ENCODE measurements at places on chromosomes 4 and X.

DNA sequence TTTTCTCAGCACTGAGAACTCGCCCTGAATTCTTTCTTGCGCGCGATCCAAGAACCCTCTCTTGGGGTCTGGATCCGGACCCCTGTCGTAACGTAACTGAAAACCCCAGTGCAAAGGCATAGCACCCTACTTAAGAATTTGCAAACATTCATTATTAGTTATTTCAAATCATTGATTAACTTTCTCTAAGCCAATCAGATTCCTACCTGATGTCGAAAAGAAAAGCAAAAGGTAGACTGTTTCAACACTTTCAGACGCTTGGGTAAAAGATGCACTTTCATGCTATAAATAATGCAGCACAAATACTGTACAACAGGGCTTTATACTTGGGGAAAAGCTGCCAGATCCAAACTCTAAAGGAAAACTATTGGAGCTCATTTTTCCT, 817 bp upstream of the WDR19 start:
- no peak for DNase-seq

DNA sequence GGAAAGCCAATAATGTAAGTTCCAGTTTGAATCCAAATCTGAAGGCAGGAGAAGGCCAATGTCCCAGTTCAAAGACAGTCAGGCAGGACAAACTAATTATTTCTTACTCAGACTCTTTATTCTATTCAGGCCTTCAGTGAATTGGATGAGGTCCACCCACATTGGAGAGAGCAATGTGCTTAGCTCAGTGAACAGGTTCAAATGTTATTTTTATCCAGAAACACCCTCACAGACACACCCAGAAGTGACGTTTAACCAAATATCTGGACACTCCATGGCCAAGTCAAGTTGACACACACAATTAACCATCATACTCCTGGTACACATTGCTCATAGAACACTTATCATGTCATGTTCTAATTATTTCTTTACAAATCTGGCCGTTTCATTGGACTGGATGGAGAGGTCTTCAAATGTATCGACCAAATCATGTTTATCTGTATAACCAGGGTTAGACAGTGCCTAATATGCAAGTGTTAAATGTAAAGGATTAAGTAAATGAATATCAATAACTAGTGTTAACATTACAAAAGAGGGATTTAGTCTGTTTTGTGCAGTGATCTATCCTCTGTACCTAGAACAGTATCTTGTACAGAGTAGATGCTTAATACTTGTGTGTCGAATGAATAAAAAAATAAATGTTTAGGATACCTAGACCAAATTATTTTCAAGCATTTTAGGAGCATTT, 27.1 kb upstream of the XK start:
- DNase-seq: no peak

GRCh38 chrX:119231936-119232445, 4.1 kb upstream of the PGRMC1 start:
- no peak for DNase-seq

DNA sequence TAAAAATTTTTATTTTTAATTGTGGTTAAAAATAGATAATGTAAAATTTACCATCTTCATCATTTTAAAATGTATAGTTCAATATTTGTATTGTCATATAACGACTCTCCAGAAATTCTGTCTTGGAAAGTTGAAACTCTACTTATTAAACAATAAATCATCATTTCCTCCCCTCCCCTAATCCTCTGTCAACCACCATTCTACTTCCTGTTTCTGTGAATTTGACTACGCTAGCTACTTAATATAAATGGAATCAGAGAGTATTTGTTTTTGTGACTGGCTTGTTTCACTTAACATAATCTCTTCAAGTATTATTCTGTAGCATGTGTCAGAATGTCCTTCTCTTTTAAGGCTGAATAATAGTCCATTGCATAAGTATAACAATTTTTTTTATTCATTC, 729.0 kb upstream of the AADAT start:
- no peak for DNase-seq

DNA sequence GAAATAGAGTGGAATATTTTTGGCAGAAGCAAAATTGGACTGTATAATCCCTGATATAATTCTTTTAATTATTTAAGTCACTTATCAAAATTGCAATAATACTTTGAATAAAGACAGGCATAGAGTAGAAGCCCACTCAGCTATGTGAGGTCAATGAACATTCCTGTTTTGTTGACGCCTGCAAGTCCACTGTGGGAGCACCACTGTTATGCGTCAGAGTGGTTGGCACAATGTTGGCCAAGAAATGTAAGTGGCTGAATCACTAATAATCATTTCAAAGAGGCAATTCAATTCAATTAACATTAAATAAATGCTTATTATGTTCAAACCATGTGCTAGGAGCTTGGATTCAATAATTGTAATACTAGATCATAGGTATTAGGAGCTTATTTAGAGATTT, 221.0 kb downstream of the SPCS3 start:
- DNase-seq: no peak

DNA sequence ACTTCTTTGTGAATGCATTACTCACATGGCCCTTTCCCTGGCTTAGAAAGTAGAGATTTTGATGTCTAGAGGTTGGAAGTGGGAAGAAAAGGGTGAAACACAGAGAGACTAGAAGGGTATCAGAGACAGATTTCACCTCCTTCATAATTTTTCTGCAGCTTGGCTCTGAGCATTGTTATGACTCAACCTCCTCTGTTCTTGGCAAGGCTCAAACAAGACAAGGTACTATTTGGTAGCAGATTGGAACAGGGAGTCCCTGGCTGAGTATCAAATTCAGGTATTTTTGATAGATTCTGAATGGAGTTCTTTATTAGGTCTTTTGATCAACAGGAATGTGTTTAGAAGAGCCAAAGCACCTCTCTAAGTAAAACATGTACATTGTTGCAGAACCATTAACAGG, 146.3 kb upstream of the CHRDL1 start:
- no peak for DNase-seq

DNA sequence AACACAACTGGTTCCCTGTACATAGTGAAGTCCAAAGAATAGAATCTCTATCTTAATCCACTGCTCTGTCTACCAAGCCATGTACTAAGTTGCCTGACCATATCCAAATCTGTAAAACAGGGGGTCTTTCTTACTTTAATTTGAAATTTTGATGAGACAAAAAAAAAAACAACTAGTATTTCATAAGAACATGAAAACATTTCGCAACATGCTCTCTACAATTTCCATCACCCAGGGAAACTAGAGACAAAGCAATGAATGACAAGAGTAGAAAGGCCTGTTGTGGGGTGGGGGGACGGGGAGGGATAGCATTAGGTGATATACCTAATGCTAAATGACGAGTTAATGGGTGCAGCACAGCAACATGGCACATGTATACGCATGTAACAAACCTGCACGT, 279.9 kb downstream of the PPP3CA start:
- no peak for DNase-seq

DNA sequence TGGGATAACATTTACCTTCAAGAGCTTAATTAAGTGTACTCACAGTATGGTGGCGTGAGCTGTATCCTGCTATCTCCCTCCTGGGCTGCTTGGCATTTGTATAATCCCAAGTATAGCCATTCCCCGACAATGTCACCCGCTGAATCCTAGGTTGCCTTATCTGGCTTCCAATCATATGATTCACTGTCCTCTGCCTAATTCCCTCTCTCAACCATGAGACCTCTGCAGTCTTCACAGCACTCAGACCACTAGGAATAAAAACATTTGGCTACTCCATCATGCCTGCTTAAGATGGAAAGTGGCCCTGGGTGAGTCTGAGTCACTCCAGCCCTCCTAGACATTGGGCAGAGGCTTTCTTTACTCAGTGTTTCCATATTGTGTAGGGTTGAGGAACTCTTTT, 28.9 kb upstream of the WDFY3 start:
- DNase-seq: no peak

- DNase-seq: no peak
Observed at GRCh38 chr4:126895988-126896570, 736.7 kb upstream of the INTU start.

- DNase-seq: no peak
Observed at GRCh38 chrX:28303486-28303885, 283.8 kb upstream of the IL1RAPL1 start.

- no peak for DNase-seq
Observed at GRCh38 chr4:1398681-1399507, 7.3 kb downstream of the NKX1-1 start.

DNA sequence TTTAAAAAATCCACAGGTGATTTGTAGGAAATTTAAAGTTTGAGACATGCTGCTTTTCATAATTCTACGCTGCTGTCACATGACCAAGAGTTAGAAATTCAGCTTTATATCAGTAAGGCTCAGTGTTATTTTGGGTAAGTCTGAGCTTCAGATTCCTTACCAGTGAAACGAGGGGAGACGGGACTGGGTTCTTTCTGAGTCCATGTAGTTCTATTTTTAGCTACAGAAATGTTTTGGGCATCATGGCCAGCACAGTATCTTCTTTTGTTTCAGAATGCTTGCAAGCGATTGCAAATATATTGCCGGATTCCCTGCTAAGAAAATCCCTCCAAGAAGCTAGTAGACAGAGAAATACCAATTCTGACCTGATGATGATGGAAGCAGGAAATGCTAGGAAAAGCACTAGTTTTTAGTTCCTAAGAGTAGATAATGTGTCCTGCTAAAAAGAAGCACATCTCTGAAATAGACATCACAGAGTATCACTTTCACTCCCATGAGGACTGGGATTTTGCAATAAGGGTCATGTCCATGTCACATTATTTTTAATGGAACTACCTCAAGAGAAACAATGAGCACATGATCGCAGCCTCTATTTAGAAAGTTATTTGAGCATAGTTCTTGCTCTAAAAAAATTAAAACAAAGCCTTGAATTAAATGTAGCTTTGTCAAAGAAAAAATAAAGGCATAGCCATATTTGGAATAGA, 10.9 kb downstream of the ATP1B4 start:
- DNase-seq: no peak

GRCh38 chr4:172055046-172055445, 241.8 kb downstream of the GALNTL6 start:
- no peak for DNase-seq

- no peak for DNase-seq
Observed at GRCh38 chrX:124239324-124239723, 93.1 kb upstream of the TEX13D start.

DNA sequence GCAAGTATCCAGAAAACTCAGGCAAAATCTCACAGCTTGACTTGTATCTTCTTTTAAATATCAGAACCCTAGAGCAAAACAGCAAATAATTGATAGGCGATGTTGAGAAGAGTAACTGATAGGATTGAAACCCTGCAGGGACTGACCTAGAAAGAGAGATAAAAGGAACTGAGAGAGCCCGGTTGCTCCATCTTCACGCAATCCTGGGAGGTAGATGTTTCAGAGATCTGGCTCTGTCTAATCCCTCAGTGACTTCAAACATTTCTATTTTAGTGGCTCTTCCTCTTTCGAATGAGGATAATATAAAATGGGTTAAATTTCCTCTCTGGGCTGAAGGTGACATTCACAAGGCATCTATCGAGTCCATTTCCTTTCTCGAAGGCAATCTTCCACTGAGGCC, 39.3 kb upstream of the RPL34 start:
- no peak for DNase-seq

- DNase-seq: no peak
Observed at GRCh38 chrX:80306007-80306406, 114.2 kb upstream of the TENT5D start.

DNA sequence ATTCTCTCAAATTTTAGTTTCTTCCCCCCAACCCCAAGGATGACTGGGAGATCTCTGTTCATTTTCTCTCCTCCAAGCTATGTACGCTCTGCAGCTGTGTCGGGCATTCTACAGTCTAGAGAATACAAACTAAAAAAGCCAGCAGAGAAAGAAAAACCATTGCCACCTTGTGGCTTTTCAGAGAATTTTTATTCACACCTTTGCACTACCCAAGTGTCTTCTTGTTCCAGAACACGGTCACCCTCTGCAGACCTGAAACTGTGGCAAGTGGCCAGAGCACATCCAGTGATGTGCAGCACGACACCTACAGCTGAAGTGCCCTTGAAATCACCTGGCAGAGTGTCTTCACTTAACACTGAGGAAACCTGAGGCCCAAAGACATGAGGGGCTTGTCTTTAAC, 68.6 kb downstream of the CHST7 start:
- no peak for DNase-seq

- DNase-seq: no peak
Observed at GRCh38 chr4:74651198-74651597, 143.1 kb downstream of the BTC start.

GRCh38 chr4:175414602-175415001, 397.5 kb downstream of the GPM6A start:
- DNase-seq: no peak

DNA sequence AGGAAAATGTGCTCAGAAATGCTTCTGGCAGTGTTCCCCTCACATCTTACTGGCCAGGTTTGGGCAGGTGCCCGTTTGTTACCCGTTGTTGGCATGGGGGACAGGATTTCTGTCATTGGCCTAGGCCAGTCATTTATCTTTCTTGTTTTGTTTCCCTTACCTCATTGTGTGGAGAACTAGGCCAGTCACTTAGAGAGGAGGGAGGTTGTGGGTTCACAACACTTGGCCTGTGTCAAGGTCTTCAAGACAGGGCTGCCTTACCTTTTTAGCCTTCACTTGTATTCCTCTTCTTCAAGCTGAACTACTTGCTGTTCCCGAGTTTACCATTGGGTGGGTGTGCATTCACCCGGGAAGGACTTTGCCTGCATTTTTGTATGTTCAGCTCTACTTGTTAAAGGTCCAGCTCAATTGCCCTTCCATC, 17.7 kb downstream of the SNX25 start:
- DNase-seq: no peak

DNA sequence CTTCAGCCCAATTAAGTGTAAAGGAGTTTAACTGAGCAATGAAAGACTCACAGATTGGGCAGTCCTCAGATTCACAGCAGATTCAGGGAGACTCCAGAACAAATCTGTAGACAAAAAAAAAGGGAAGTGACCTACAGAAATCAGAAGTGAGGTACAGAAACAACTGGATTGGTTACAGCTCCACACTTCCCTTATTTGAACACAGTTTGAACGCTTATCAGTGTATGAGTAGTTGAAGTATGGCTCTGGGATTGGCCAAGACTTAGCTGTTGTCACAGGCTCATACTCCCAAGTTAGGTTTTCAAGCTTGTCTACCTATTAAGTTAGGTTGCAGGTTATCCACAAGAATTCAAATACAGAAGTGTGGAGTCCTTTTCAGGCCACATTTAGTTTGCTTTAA, 112.4 kb upstream of the ELOVL6 start:
- DNase-seq: no peak

- no peak for DNase-seq
Observed at GRCh38 chrX:38799995-38800580, 1.2 kb upstream of the MID1IP1 start.

GRCh38 chr4:16868674-16869073, 29.8 kb downstream of the LDB2 start:
- no peak for DNase-seq

GRCh38 chrX:146887020-146887419, 72.5 kb upstream of the CXorf51A start:
- no peak for DNase-seq

GRCh38 chrX:45735571-45735970, 534.9 kb upstream of the DIPK2B start:
- no peak for DNase-seq

DNA sequence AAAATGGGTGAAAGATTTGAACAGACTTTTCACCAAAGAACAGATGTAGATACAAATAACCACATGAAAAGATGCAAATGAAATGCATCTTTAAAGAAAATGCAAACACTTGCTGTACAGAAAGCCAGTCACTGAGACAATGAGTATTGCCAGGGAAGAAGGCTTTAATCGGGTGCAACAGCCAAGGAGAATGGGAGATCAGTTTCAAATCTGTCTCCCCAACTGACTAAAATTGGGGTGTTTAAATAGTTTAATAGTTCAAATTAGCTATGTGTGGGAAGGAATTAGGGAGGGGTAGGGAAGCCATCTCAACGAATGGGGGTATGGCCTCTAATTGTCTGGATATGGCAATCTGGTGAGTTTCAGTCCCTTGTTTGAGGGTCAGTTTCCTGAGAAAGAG, 295.4 kb downstream of the PTTG2 start:
- DNase-seq: no peak

Measured in GM04503 (cell line).